ENCODE measurements at places on chromosomes 2 and 18.

GRCh38 chr2:192029089-192029488 lies 165.6 kb downstream of the TMEFF2 start:
- no peak for ATAC-seq

DNA sequence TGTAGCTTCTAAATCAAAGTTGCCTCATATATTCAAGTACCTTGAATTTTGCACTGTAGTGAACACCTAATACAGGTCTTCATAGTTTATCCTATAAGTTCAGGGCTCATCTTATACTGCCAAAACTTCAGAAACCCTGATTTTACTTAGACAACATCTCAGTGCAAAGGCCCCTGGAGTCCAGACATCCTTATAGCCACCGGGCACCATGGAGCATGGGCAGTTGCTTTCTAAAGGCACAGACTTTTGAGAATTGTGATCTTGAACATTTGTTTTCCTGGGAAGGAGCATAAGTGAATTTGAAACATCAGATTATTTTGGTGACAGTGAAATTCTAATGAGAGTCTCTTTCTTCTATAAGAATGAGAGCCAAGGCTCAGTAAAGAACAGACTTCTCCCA lies 292.3 kb downstream of the CYRIA start:
- no peak for ATAC-seq

GRCh38 chr18:45202061-45202460 lies 413.2 kb upstream of the SLC14A2 start:
- no peak for ATAC-seq

- no peak for ATAC-seq
Measured at GRCh38 chr2:45822272-45822630, 170.8 kb downstream of the PRKCE start.

DNA sequence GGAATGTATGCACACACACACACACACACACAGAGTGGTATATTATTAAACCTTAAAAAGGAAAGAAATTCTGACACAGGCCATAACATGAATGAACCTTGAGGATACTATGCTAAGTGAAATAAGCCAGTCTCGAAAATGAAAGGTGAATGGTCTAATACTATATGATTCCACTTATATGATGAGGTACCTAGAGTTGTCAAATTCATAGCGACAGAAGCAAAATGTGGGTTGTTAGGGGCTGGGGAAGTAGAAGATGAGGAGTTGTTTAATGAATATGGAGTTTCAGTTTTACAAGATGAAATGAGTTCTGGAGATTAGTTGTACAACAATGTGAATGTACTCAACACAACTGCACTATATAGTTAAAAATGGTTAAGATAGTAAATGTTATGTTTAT lies 118.1 kb downstream of the ABCA12 start:
- ATAC-seq = no peak

DNA sequence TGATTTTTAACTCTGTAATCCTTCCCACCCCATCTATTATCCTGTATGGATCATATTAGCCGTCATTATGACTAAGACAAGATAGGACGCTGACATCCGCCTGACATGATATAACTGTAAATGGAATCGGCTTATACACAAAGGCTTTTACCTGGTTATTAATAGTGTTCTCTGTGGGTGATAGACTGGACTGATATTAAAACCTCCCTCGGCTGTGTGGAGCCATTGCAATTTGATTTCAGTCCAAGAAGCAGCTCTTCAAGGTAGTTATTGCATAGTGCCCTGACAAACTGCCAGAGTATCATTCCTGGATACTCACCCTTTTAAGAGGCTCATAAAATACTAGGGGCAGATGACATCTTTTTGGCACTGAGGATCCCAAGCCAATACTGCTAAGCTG lies 226.1 kb upstream of the HNRNPA3 start:
- peak; percentile 84 for ATAC-seq

DNA sequence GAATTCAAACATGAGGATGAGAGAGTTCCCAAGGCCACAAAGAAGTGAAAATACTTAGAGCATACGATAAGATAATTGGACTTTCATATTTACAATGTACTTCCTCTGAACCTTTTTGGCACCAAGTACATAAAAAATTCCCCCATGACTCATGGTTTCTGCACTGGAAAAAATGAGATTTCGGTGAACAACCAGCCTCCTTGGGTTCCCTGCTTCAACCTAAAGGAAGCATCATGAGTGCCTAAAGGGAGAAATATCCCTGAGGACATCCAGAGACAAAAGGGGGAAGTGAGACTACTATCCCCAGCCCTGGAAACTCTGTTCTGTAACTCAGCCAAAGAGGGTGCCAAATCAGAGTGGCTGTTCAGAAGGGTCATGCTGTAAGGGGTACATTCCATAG lies 562.7 kb upstream of the SLC39A10 start:
- ATAC-seq = no peak

DNA sequence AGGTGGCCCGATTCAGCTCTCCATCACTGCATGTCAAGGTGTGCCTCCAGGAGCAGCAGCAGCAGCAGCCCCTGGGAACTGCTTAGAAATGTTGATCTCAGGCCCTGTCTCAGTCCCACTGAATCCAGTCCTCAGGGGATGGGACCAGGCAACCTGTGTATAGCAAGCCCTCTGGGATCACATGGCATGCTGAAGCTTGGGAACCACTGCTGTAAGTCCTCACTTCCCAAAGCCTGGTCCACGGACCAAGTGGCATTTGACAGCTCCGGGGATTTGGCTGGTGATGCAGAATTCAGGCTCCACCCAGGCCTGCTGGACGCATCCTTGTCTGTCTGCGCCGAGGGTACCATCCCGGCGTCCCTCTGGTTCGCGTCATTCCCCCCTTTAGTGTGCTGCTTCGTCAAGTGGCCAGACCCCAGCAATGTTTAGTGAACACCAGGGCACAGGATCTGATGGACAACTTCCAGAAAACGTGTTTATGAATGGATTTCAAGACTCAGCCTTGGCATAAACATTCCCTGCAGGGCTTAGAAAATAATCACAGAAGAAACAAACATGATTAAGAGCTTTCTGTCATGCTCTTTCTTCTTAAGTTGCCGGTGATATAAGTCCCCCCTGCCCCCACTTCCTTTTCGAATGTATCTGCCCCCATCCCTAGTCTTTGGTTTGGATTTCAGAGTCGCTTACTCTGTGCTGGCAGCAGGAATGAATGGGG lies 234.0 kb downstream of the GBX2 start:
- ATAC-seq = no peak

- peak; percentile 23 for ATAC-seq
Measured at GRCh38 chr2:70947556-70948184, 12.0 kb downstream of the ATP6V1B1 start.

DNA sequence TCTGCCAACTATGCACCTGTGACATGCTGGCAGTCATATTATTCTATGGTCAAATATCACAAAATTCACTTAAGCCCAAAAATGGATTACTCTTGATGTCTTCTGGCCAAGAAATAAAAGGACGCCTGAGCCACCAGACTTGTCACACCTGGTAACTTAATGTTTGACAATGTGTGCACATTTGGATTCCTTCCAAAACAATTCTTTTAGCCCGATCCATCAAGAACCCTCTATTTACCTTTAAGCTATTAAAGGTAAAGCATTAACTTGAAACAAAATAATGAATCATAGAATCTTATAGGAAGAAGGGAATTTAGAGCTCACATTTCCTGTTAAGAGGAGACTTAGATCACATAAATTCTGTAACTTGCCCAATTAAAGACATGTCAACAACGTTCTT lies 46.5 kb upstream of the NFU1 start:
- ATAC-seq = no peak

- ATAC-seq = no peak
Measured at GRCh38 chr2:233436691-233437438, 82.6 kb downstream of the DGKD start.

GRCh38 chr2:149040451-149040850 lies 2.0 kb downstream of the LYPD6B start:
- no peak for ATAC-seq

DNA sequence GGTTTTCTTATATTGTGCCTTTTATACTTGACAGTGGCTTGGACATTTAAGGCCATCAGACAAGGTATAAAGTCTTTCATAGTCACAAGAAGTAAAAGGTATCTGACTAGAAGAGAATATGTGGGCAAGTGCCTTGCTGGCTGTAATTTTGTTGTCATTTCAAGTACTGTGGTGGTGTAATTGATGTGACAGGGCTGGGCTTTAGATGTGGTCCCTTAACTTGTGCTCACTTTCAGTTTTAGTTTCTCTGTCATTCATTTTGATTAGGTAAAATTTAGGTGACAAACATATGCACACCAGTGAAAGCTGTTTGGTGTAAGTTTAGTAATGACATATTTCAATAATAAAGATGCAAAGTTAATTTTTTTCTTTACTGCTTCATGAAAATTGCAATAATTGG lies 31.2 kb upstream of the TBR1 start:
- no peak for ATAC-seq

GRCh38 chr18:26071725-26072124 lies 18.7 kb downstream of the SS18 start:
- ATAC-seq = no peak

DNA sequence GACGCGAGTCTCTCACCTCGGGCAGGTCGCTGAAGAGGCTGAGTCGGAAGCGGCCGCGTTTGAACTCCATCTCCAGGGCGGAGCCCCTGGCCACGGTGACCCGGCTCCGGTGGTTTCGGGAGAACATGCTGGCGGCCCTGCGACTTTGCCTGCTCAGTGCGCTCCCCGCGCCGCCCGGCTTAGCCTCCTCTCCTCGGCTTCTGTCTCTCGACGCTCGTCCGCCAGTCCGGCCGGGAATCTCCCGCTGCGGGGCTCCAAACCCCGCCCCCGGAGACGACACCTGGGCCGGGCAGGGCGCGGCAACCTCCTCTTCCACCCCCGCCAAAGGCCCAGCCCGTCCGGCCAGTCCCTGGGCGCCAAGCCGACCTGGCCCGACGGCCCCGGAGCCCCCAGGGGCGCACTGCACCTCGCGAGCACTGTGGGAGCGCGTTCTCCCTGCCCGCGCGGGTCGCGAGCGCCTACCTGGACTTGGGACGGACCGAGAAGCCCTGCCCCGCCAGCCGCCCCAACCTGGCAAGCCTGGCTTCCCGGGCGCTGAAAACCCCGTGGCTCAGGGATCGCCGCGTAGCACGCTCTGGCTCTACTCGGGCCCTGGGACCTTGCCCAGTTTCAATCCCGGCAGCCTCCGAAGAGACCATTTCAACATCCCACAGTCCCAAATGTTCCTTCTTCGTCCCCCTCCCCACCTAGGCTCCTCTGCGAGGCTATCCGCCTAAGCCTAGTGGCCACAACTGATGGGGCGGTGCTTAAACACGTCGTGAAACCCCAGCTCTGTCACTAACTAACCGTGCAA lies at the start of gene RTKN:
Gene RTKN (minus strand): TSS at position 248 of the 793 bp plus-strand sequence. CDS start 121 bp downstream, at position 127.
- peak; percentile 3 for ATAC-seq

DNA sequence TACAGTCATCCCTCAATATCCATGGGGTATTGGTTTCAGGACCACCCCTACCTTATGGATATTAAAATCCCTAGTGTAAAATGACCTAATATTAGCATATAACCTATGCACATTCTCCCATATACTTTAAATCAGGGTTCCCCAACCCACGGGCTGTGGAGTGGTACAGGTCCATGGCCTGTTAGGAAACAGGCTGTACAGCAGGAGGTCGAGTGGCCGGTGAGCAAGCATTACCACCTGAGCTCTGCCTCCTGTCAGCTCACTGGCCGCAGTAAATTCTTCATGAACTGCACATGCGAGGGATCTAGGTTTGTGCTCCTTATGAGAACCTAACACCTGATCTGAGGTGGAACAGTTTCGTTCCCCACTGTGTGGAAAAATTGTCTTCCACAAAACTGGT lies 73.8 kb downstream of the RIF1 start:
- ATAC-seq = no peak

DNA sequence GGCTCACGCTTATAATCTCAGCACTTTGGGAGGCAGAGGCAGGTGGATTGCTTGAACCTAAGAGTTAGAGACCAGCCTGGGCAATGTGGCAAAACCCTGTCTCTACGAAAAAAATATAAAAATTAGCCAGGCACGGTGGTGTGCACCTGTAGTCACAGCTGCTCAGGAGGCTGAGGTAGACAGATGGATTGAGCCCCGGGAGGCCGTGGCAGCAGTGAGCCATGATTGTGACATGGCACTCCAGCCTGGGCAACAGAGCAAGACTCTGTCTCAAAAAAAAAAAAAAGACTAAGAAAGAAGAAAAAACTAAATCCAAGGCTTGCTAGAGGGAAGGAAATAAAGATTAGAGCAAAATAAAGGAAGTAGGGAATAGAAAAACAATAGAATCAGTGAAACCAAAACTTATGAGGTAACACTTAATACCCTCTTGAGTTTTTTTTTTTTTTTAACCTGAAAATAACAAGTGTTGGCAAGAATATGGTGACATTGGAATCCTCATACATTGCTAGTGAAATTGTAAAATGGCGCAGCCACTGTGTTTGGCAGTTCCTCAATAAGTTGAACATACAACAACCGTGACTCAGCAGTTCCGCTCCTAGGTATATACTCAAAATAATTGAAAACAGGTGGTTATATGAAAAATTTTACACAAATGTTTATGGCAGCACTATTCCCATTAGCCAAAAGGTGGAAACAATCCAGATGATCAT lies 85.2 kb downstream of the EML4 start:
- no peak for ATAC-seq

GRCh38 chr2:228735697-228736096 lies 535.4 kb downstream of the PID1 start:
- ATAC-seq = no peak

DNA sequence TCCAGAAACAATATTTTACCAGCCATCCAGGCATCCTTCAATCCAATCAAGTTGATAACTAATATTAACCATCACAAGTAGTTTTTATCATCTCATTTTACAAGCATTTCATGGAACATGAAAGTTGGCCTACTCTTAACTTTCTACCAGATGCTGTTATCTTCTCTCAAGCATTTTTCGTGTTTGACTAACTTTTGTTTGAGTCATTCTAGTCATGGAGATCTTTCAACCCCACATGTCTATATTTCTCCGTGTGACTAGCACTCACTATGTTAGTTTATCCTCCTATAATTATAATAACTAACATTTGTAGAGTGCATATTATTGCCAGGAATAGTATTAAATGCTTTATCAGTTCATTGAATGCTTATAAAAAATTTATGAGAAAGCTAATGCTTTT lies 307.0 kb upstream of the CWC22 start:
- ATAC-seq = no peak

DNA sequence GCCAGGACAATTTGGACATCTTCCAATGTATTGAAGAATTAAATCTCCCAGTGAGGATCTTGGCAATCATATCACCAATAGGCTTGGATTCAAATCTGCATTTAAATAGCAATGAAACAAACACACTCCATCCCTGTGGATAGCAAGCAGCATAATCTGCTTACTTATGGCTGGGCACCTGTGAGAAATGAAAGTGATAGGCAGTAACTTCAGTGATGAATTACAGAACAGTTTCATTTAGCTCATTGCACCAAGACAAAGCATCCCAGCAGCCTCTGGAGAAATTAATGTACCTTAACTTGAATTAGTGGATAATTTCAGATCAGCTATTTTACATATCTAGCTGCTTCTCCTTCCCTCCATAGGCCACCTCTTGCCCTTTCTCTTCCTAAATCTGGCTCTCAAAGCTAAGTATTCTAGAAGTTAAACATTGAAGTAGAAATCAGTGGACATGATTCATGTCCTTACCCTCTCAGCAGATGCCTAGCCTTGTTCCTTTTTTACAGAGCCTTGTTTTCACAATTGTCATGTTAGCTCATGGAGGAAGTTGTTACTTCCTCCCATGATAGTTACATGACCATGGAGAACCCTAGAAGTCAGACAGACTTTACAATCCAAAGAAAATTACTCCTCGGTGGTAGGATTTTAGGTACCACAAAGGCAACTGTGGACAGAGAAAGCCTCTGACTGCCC lies 88.5 kb upstream of the TACR1 start:
- ATAC-seq = no peak

Data from motor neuron (in vitro differentiated cells).